NCI-H446 treated with DMSO at 0.1 percent for 48 hours (cell line): ENCODE measurements at places on chromosomes 6 and 20.

DNA sequence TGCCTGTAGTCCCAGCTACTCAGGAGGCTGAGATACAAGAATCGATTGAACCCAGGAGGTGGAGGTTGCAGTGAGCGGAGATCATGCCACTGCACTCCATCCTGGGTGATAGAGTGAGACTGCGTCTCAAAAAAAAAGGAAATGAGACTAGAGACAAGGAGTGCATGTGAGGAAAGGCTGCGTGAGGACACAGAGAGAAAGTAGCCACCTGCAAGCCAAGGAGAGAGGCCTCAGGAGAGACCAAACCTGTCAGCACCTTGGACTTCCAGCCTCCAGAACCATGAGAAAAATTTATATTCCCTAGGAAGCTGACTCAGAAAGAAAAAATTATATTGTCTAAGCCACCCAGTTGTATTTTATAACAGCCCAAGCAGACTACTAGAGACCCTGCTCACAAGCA is 7.4 kb upstream of the BEND3 start:
- DNase-seq = no peak

- DNase-seq = no peak
These were observed 50.6 kb upstream of the COL9A1 start for GRCh38 chr6:70353448-70353847.

DNA sequence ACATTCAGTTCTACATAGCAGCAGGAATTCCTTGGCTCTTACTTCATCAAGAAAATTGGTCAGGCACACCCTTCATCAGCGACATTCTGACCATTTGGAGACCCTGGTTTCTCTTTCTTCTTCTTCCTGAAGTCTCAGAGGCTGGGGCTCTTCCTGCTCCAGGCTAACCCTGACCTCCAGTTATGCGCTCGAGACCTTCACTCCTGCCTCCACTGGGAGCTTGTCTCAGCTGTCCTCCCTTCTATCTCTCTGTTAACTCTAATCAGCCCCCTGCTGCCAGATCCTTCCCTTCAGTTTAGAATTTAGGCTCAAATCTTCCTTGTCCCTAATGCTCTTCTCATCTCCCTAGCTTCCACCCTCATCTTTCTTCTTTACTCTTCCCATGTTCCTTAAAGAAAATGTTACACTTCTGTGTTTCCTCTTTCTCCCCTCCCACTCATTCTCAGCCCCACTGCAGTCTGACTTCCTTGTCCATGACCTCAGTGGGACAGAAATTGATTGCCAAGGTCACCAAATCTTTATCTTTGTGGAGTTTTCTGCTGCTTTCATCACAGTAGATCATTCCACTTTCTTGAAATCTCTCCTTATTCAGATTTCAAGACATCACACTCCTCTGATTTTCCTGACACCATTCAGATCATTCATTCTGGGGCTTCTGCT is 8.4 kb upstream of the HLA-DOA start:
- DNase-seq = no peak

GRCh38 chr6:27293436-27294098 is 18.5 kb downstream of the POM121L2 start:
- peak; percentile 27 for DNase-seq

DNA sequence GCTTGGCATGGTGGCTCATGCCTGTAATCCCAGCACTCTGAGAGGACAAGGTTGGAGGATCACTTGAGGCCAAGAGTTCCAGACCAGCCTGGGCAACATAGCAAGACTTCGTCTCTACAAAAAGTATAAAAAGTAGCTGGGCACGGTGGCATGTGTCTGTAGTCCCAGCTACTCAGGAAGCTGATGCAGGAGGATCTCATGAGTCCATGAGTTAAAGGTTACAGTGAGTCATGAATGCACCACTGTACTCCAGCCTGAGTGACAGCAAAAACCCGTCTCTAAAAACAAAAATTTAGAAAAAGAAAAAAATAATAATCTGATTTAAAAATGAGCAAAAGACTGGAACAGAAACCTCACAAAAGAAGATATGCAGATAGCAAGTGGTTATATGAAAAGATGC is 279.7 kb downstream of the RNGTT start:
- no peak for DNase-seq
